ENCODE measurements at places on chromosomes 13 and 19. TPM values are rescaled to one million over a fixed set of nuclear protein-coding genes. Genes with fewer than 3 reads are reported as not detected.

ANGPTL4 gene
- total RNA-seq: 11.4 TPM

- H3K27ac ChIP-seq: no peak overlapping the region
- no peaks in the 10 kb centered on the region for H3K27me3 ChIP-seq
- H3K36me3 ChIP-seq: no peaks in the 10 kb centered on the region
- no peak overlapping the region for H3K4me3 ChIP-seq
These were observed 884.7 kb downstream of the DIAPH3 start for GRCh38 chr13:59279028-59279427.

DNA sequence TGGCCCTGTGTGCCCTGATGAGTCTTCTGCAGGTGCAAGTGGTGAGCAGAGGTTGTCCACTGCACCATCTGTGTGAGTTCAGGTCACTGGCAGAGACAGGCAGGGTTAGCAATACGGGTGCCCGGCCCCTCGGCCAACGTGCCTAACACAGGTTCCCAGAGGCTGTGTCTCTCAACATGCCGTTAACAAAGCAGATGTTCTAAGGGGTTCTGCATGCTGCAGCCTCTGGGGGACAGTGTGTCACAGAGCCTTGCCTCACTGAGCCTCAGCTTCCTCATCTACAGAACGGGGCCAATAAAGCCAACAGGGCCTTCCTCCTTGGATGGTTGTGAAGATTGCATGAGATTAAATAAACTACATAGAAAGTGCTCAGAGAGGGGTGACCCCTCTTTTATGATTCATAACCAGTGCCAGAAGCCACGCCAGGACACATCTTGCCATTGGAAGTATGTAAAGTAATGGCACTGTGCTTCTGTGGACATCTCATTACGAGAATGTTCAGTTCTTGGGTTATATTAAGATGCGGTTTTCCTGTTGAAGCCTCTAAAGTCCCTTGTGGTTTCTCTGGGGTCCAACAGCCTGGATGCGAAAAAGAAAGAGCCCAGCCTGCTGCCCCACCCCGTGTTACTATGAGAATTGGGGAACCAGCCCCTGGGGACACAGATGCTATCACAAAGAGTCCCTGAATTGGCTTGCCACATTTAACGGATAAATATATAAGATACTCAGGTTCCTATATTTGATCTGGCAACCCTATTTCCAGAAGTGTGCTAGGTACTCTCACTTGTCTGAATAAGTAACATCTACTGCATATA lies 11.2 kb upstream of the ARHGEF18 start:
- H3K4me1 ChIP-seq: no peaks in the 10 kb centered on the region
- no peak for DNase-seq
- no peak overlapping the region for H3K27ac ChIP-seq
- H3K36me3 ChIP-seq: no peaks in the 10 kb centered on the region

FXYD7 gene
- total RNA-seq: not detected

ZNF653 gene
- total RNA-seq: 4.6 TPM

ATP8A2 gene
- total RNA-seq: not detected

CYP2F1 gene
- total RNA-seq: not detected

- H3K4me1 ChIP-seq: peaks cover 6% of the 10 kb centered on the region
- no peaks in the 10 kb centered on the region for H3K27me3 ChIP-seq
- H3K4me3 ChIP-seq: no peak overlapping the region
These were observed 7.1 kb downstream of the AKAP11 start for GRCh38 chr13:42279080-42279479.

DNA sequence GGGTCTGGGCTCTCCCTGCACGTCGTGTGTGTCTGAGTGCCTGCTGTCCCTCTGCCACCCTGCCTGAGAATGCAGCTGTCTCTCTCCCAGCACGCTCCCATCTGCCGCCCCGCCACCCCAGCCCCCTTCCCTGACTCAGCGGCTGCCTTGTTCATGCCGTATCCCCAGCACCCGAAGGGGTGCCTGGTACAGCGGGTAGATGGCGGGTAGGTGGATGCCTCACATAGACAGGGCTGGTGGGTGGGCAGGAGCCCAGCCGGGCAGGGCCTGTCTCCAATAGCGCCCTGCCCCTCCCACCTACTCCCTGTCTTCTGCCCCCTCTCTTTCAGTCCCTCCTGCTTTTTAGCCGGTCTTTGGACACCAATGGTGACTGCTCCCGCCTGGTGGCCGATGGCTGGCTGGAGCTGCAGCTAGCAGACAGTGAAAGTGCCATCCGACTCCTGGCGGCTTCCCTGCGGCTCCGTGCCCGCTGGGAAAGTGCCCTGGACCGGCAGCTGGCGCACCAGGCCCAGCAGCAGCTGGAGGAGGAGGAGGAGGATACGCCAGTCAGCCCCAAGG lies 30.3 kb downstream of the DHX34 start:
- H3K36me3 ChIP-seq: no peaks in the 10 kb centered on the region
- no peak for DNase-seq
- no peak overlapping the region for H3K4me3 ChIP-seq
- H3K27me3 ChIP-seq: no peaks in the 10 kb centered on the region

DNA sequence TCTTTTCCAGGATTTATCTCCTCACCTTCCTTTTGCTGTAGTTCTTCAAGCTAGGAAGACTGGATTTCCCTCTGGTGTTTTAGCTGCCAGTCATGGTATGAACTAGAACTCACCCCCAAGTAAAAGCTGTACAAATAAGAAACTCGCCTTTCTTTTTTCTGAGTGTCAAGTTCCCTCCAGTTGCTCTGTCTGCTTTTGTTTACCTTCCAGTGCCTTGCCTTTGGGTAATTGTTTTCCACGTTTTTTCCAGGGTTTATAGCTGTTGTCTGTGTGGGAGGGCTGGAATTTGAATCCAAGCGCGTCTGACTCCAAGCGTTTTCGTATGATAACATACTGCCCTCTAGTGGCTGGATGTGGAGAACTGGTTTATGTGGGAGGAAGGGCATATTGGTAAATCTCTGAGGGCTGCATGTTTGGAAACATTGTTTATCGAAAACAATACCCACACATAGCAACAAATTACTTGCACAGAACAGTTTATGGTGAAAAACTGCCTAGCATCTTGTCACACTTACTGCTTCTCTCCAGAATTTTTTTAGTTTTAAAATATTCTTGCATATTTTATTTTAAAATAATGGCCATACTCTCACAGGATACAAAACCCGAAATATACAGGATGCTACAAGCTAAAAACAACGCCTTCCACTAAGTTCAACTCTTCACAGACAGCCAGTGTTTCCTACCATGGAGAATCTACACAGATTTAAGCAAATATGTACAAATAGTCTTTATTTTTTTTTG lies 19.2 kb downstream of the RCN3 start:
- H3K4me3 ChIP-seq: no peak overlapping the region
- H3K4me1 ChIP-seq: peaks cover 7% of the 10 kb centered on the region

DNA sequence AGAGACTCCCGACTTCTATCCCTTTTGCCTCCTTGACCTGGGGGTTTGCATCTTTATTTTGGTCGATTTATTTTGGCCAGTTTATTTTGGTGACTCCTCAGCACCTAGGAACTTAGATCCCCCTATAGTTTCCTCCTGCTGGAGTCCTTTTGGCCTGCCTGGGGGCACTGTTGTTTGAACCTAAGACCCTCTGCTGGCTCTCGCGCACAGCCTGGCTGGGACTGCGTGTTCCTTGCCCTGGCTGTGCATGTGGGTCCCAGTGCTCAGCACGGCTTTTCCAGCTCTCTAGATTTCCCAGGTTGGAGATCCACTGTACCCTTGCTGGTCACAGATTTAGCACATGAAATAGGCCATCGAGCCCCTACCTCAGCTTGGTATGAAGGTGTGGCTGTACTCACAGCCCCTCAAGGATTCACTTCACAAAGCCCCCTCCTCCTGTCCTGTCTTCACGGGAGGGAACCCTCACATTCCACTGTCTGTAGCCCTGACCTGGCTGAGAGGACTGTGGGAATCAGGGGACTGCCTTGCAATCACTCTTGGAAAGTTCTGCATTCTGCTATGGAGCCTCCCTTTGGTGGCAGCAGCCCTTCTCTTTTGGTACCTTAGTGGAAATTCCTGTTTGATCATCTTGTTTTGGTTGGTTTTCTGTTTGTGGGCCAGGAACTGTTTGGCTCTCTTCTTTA lies 8.3 kb downstream of the UBAC2 start:
- H3K36me3 ChIP-seq: no peaks in the 10 kb centered on the region
- no peak for DNase-seq
- H3K4me3 ChIP-seq: no peak overlapping the region
- H3K4me1 ChIP-seq: no peaks in the 10 kb centered on the region

NDUFA11 gene
- total RNA-seq: 215 TPM

LILRA6 gene
- not detected for total RNA-seq

- no peak overlapping the region for H3K4me3 ChIP-seq
- H3K4me1 ChIP-seq: no peaks in the 10 kb centered on the region
- no peaks in the 10 kb centered on the region for H3K27me3 ChIP-seq
- H3K27ac ChIP-seq: no peak overlapping the region
- no peak for DNase-seq
- H3K36me3 ChIP-seq: no peaks in the 10 kb centered on the region
These were observed 261.3 kb downstream of the DACH1 start for GRCh38 chr13:71605744-71606143.

DNA sequence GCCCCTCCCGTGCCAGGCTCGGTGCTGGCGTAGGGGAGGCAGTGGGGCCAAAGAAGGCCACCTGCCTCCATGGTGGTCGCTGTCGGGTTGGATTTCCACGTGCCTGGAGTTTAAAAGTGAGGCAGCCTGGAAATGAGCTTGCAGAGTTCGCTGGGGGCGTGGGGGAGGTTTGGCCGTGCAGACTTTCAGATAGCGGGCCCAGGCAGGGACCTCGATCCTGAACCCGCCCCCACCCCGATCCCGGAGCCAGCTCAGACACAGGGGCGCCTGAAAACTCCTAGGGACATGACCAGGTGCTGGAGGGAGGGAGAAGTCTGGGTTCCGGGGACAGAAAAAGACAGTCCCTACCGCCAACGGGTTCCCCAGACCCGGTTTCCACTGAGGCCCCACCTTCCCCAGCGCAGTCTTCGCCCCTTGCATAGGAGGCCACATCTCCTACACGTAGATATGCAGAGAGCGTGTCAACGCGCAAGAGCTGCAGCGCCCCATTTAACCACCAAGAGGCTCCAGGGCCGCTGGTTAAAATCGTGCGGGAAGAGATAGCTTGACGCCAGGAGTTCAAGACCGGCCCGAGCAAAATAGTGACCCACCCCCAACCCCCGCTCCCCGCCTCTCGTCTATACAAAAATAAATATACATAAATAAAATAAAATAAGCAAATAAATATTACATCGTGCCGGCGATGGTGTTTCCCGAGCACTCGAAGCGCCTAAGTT lies 8.5 kb downstream of the CCDC8 start:
- H3K27ac ChIP-seq: no peak overlapping the region
- H3K27me3 ChIP-seq: peaks cover 4% of the 10 kb centered on the region
- H3K4me3 ChIP-seq: no peak overlapping the region
- peaks cover 6% of the 10 kb centered on the region for H3K4me1 ChIP-seq

- peak overlapping the region; percentile 100 for H3K27ac ChIP-seq
- no peaks in the 10 kb centered on the region for H3K4me1 ChIP-seq
- no peak for DNase-seq
These were observed 278 bp upstream of the ZNF274 start for GRCh38 chr19:58182577-58182988.

GRCh38 chr19:28292822-28293500 lies 920.0 kb downstream of the UQCRFS1 start:
- H3K4me3 ChIP-seq: no peak overlapping the region
- no peaks in the 10 kb centered on the region for H3K36me3 ChIP-seq
- H3K4me1 ChIP-seq: peaks cover 44% of the 10 kb centered on the region
- no peaks in the 10 kb centered on the region for H3K27me3 ChIP-seq

GRCh38 chr13:45258334-45258675 lies 57.5 kb upstream of the KCTD4 start:
- no peaks in the 10 kb centered on the region for H3K36me3 ChIP-seq
- H3K27me3 ChIP-seq: no peaks in the 10 kb centered on the region
- H3K4me1 ChIP-seq: peaks cover 21% of the 10 kb centered on the region
- DNase-seq: no peak
- no peak overlapping the region for H3K4me3 ChIP-seq
